NCI-H187 treated with DMSO at 0.1 percent for 48 hours (cell line): ENCODE measurements at places on chromosomes 1 and 21.

DNA sequence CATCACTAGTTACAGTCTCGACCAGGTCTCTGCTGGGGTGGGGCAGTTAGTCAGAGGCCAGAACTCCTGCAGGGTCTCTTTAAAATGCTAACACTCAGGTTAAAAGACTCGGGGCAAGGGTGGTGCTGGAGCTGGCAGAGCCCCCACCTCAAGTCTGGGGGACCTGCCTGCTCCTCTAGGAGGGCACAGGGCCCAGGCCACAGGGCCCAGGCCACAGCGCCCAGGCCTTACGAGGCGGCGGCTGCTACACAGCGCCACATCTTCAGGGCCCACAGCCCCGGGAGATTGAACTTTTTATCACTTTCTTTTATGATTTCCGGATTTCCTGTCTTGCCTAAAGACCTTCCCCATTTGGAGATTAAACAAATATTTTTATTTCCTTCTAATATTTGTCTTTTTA is 10.4 kb downstream of the MPZ start:
- no peak for DNase-seq

- no peak for DNase-seq
Measured at GRCh38 chr1:42322577-42322976, 12.5 kb downstream of the FOXJ3 start.

GRCh38 chr1:212671342-212672031 is 28.2 kb downstream of the BATF3 start:
- no peak for DNase-seq

GRCh38 chr1:27536767-27537166 is 46.8 kb upstream of the WASF2 start:
- no peak for DNase-seq

- no peak for DNase-seq
Measured at GRCh38 chr1:151867765-151868411, 14.4 kb upstream of the THEM5 start.

- DNase-seq, result no peak
Measured at GRCh38 chr1:202133001-202133400, 10.3 kb downstream of the GPR37L1 start.

GRCh38 chr1:199151634-199152425 is 513.0 kb downstream of the PTPRC start:
- DNase-seq, result no peak

- DNase-seq, result no peak
Measured at GRCh38 chr1:85991261-85991660, 165.3 kb downstream of the COL24A1 start.

- DNase-seq, result peak; percentile 93
Measured at GRCh38 chr1:115694805-115695204, 53.0 kb downstream of the VANGL1 start.

- DNase-seq, result no peak
Measured at GRCh38 chr21:19908390-19908789, 1089.8 kb upstream of the NCAM2 start.

- peak; percentile 18 for DNase-seq
Measured at GRCh38 chr1:177065430-177065829, 99.1 kb downstream of the ASTN1 start.

GRCh38 chr1:48036710-48037355 is 39.6 kb upstream of the TRABD2B start:
- no peak for DNase-seq

DNA sequence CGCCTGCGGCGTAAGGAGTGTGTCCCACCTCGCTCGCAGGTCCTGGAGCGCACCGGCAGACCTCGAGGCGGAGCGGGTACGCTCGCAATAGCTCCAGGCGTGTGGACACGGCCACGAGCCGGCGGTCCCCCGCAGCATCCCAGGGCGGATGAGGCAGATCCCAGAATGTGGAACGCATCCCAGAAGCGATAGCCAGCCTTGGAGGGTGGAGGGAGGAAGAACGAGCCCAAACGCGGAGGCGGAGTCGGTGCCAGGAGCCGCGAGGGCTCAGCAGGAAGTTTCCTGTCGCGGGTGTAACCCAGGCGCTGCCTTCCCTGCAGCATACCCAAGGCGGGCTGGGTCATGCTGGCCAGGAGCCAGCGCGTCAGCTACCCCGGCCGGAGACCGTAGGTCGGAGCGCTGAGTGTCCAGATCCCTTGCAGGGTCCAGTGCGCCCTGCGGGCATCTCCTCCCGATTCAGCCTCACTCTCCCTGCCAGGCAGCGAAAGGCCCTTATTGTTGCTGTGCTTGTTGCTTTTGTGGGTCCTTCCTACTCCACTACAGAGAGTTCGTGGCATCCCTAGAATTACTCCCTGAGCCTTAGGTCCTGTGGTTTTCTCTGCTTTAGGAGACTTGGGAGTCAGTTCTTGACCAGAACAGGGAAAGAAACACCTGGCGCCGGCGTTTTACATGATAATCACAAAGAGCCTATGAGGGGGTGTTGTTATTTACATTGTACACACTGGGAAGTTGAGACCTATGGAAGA is 27.7 kb downstream of the STYXL2 start:
- no peak for DNase-seq

DNA sequence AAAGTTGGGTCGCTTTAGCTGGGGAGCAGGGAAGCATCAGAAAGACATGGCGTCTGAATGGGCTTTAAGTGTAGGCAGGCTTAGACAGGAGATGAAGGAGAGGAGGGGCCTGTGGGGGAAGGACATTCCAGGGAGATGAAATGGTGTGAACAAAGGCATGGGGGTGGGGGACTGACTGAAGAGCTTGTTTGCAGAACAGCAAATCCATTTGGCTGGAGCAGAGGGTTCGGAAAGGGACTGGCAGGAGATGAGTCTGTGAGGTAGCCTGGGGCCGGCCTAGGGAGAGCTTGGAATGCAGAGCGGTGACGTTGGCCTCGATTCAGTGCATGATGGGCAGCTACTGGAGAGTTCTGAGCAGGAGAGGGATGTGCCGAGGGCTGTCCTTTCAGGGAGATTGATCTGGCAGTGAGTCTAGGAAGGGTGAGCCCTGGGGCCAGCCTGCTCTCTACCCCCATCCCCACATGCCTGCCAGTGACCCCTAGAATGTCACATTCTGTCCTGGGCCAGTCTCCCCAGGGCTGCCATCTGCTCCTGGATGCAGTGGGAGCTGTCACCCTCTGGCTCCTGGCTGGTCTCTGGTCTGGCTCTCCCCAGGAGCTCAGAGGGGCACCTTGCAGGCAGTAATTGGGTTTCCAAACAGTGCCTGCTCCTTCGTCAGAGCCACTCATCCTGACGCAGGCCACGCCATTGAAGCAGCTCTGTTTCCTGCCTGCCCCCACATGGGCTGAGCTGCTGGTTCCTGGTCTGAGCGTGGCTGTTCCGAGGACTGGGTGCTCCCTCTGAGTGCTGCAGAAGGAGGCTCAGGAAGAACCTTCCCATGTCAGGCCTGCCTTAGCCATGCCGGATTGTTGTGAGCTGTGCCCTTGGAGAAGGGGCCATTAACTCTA is 22.3 kb upstream of the TMEM222 start:
- no peak for DNase-seq

- DNase-seq, result no peak
Measured at GRCh38 chr1:159040206-159040605, 30.5 kb downstream of the IFI16 start.

DNA sequence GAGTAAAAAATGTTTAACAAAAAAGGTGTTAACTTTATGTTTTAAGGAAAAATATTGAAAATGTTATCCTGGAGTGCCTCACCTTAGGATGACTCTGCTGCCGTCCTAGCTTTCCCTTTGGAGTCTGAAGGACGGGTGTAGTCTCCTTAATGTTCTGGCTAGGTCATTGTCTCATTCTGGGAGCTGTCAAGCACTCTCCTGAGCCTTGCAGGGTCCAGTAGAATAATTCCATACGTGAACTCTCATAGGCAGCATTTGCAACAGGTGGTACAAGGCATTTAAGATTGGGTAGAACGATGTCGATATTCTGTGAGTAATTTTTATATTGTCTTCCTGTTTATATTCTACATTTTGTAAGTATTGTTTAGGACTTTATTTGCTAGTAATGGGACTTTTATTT is 283.6 kb upstream of the C1orf105 start:
- no peak for DNase-seq

GRCh38 chr1:166813508-166814223 is 25.6 kb upstream of the POGK start:
- no peak for DNase-seq

- no peak for DNase-seq
Measured at GRCh38 chr1:81547912-81548303, 252.8 kb upstream of the ADGRL2 start.

GRCh38 chr1:28173151-28173979 is 3.1 kb downstream of the PTAFR start:
- no peak for DNase-seq

DNA sequence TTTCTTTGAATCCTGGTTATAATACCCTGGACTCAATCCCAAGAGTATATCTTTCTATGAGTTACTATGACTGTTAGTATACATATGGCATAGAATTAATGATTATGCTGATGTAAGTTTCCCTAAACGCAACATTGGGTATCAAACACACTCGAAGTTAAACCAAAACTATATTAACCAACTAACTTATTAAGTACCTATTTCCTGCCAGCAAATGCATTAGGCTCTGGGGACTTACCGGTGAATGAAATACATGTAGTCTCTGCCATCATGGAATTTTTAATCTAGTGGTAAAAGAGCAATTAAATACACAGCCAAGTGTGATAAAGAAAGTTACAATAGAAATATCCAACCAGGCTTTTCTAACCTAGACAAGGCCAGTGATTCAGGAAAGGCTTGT is 193.6 kb upstream of the ADGRL2 start:
- no peak for DNase-seq

DNA sequence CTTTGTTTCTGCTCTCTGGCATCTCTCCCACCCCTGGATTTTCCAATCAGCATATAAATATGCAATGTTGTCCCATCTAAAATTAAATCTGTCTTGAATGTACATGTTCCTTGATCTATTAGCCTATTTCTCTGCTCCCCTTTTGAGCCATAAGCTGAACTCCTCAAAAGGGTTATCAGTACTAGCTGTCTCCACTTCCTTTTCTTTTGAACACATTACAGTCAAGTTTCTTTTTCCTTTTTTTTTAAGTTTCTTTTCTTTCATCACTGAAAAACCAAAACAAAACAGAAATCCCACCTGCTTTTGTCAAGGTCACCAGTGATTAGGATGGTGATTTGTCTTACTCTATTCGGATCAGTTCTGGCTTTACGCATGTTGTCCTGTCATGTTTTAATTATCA is 29.3 kb downstream of the XCL2 start:
- no peak for DNase-seq

DNA sequence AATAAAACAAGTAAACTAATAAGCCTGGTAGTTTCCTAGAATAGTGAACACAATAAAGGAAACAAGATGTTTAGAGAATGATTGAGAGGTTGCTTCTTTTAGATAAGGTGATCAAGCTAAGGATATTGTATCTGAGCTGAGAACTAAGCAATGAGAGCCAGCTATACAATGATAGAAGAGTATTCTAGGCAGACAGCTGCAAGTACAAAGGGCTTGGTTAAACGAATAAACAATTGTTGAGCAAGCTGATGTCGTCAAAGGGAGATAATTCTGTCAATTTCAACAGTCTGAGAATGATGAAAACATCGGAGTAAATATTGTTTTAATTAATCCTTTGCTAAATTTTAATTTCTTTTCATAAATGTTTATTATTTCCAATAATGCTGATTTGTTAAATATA is 5.5 kb upstream of the FH start:
- DNase-seq, result no peak

DNA sequence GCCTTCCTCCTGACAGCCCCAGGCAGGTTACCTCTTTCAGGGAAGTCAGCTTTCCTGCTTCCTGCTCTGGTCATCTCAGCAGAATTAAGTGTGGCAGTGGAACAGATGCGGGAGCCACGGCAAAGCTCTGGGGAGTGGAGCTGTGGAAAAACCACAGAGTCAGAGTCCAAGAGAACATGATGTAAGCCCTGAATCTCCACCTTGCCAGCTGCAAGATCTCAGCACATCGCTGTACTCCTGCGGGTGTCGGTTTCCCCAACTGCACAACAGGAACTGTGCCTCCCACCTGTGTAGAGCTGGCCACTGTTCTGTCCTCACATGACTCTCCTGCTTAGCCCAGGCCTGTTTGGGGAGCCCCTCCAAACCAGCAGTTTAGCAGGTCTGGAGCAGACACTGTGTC is 123.7 kb downstream of the MATN1 start:
- no peak for DNase-seq

GRCh38 chr1:64036549-64036948 is 166.9 kb upstream of the UBE2U start:
- DNase-seq, result no peak

- DNase-seq, result no peak
Measured at GRCh38 chr1:11407301-11407994, 71.5 kb upstream of the DISP3 start.

GRCh38 chr1:98565951-98566350 is 95.6 kb upstream of the SNX7 start:
- DNase-seq, result no peak

- no peak for DNase-seq
Measured at GRCh38 chr1:109878531-109879104, 32.0 kb upstream of the CSF1 start.

DNA sequence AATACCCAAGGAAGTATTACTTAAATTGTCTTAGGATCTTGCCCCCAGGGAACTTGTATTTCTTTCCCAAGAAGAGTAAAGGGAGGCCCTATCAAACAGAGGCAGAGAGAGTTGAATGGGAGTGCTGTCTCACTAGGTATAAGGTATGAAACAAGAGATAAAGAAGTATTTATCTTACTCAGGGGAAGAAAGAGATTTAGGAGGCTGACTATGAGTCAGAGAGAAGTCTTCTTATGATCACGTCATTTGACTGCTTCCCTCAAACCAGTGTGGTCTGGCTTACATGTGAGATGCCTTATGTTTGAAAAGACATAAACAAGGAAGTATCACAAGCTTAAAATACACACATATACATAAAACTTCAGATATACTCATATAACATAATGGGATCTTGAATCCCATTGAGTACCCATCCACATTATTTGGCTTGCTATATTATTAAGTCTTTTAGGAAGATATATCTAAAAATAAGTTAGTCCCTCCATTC is 29.6 kb downstream of the DUSP10 start:
- DNase-seq, result no peak

- DNase-seq, result no peak
Measured at GRCh38 chr1:25066731-25067517, 136.8 kb upstream of the RUNX3 start.

GRCh38 chr1:157415661-157416060 is 136.7 kb downstream of the FCRL5 start:
- no peak for DNase-seq
